Stimulated activated naive CD8-positive, alpha-beta T cell treated with anti-CD3 and anti-CD28 coated beads, Interleukin-15, Interleukin-2, amounts not matched to agents 100 U/mL and 50 U/mL, for 24 hours (primary cell): ENCODE measurements at places on chromosomes 13 and 19.

DNA sequence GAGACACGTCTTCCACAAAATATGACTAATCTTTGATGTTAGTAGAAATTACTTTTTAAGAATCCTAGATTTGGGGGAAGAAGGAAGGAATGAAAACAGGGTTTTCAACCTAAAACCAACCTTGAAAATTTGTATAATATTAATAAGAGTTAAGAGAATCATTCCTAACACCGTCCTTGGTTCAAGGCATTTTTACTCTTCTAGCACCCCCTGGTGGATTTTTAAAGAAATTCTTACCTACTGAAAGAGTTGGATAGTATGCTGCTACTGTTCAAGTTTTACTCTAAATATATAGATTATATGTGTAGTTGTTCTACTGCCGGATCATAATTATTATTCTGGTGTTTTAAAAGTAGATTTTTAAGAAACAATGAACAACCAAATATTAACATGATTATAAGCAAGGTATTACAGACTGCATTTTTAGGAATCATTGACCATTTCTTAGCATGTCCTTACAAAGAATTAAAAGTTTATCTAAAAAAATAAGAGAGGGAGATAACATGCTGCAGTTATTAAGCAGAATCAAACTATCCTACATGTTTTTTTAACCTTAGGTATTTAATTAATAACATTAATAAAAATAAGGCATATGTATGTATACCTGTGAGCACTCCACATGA, 7.4 kb upstream of the SLITRK6 start:
- DNase-seq, result no peak

GRCh38 chr13:92197669-92198068, 799.2 kb downstream of the GPC5 start:
- no peak for DNase-seq

- no peak for DNase-seq
Observed at GRCh38 chr19:17762505-17763229, 11.4 kb downstream of the FCHO1 start.

DNA sequence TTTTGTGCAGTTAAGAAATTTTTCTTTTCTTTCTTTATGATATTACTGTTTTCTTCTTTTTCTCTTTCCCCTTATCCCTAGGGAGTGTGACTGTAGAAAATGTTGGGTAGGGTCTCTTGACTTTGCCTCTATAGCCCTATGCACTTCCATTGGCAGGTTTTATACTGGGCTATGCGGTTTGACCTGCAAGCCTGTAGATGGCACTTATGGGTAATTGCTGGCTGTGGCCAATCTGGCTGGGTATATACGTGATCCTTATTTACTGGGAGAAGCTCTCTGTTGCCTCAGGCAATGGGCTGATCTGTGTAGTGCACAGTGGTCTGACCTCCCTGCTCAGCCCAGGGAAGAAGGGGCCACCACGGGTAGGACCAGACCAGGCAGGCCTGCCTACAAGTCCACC, 78.8 kb downstream of the RAP2A start:
- DNase-seq, result no peak

DNA sequence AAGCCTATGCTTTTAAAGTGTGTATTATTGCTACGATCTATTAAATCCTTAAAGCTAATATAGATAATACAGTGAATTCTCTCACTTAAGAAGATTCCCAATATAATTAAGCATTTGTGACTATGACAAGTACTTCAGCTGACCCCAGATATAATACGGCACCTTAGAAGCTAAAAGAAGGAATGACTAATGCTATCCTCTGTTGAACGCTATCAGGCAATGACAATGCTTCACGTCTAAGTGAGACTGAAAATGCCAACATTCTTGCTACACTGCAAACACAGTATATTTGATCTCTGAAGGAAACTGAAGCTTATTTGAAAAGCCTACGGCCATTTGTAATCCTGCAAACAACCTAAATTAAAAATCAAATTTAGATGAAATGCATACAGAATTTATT, 19.7 kb downstream of the VWA8 start:
- no peak for DNase-seq

- no peak for DNase-seq
Observed at GRCh38 chr13:100633461-100633860, 41.1 kb downstream of the TMTC4 start.

GRCh38 chr13:112776971-112777370, 87.1 kb downstream of the ATP11A start:
- DNase-seq, result no peak

GRCh38 chr13:101838323-101838722, 385.8 kb downstream of the ITGBL1 start:
- DNase-seq, result no peak

DNA sequence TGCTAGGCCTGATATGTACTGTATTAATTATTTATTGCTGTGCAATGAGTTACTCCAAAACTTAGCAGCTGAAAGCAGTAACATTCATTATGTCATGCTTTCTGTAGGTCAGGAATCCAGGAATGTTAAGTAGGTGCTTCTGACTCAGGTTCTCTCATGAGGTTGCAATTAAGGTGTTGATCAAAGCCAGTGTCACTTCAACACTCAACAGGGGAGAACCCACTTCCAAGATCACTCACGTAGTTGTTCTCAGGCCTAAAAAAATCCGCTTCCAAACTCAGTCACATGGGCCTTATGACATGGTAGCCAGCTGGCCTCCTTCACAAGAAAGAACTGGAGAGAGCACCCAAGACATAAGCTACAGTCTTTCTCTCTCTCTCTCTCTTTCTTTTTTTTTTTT, 211.1 kb upstream of the NBEA start:
- no peak for DNase-seq

- no peak for DNase-seq
Observed at GRCh38 chr19:10291554-10292205, 1.9 kb downstream of the ICAM5 start.

DNA sequence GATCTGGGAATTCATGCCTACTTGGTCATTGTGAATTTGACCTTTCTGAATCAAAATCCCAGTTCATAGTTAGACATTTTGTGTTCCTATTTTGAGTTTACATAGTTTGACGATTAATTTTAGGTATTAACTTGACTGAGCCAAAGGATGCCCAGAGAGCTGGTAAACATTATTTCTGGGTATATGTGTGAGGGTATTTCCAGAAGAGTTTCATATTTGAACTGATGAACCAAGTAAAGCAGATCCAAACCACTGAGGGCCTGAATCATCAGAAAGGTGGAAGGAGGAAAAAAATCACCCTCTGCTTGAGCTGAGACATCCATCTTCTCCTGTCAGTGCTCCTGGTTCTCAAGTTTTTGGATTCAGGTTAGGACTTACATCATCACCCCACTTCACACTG, 116.6 kb downstream of the CYSLTR2 start:
- DNase-seq, result no peak

- no peak for DNase-seq
Observed at GRCh38 chr19:5191091-5191490, 149.5 kb downstream of the PTPRS start.

DNA sequence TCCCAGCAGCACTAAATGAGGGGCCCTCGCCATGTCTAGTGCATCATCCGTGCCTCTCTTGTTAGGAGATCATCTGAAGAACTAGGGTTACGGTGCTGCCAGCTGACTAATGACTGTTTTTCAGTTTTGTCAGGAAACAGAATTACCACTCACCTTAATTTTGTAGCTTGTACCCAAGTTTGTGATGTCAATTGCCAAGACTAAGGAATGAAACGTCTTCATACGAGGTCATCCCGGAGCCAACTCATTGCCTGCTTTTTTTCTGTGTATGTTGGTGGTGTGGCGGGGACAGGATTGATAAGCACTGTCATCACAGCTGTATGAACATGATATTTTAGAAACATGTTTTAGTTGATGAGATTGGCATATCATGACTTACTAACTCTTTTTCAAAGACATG, 100.6 kb downstream of the TNFRSF19 start:
- DNase-seq, result no peak

GRCh38 chr13:46382224-46382623, 4.8 kb downstream of the RUBCNL start:
- no peak for DNase-seq

DNA sequence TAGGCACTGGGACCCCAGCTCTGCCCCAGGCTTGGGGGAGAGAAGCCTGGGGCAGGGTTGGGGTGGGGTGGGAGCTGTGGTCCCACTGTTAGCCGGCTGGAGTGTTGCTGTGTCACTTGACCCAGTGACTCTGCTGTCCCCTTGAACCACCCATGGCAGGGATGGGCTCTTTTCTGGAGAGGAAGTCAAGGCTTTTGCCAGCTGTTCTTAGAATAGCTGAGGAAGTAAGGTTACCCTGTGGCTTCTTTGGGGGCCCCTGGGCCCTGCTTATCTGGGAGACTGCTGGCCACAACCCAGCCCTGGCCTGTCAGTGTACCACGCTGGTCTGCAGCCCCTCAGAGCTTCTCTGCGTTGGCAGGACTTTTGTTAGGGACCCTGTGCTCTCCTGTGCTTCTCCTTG, 9.1 kb downstream of the PNPLA6 start:
- no peak for DNase-seq

DNA sequence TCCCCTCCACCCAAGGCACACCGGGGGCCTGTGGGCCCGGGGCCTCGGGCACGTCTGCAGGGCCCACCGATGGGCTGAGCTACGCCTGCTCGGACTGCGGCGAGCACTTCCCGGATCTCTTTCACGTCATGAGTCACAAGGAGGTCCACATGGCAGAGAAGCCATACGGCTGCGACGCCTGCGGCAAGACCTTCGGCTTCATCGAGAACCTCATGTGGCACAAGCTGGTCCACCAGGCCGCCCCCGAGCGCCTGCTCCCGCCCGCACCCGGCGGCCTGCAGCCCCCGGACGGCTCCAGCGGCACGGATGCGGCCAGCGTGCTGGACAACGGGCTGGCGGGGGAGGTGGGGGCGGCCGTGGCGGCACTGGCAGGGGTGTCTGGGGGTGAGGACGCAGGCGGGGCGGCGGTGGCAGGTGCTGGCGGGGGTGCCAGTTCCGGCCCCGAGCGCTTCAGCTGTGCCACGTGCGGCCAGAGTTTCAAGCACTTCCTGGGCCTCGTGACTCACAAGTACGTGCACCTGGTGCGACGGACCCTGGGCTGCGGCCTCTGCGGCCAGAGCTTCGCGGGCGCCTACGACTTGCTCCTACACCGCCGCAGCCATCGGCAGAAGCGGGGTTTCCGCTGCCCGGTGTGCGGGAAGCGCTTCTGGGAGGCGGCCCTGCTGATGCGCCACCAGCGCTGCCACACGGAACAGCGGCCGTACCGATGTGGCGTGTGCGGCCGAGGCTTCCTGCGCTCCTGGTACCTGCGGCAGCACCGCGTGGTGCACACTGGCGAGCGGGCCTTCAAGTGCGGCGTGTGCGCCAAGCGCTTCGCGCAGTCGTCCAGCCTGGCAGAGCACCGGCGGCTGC, 8.6 kb downstream of the ZNF784 start:
- no peak for DNase-seq

- DNase-seq, result no peak
Observed at GRCh38 chr13:26693749-26694463, 66.7 kb downstream of the GPR12 start.

- no peak for DNase-seq
Observed at GRCh38 chr13:73748404-73748803, 385.8 kb downstream of the KLF12 start.

- DNase-seq, result no peak
Observed at GRCh38 chr13:94632226-94632980, 30.7 kb downstream of the GPR180 start.

DNA sequence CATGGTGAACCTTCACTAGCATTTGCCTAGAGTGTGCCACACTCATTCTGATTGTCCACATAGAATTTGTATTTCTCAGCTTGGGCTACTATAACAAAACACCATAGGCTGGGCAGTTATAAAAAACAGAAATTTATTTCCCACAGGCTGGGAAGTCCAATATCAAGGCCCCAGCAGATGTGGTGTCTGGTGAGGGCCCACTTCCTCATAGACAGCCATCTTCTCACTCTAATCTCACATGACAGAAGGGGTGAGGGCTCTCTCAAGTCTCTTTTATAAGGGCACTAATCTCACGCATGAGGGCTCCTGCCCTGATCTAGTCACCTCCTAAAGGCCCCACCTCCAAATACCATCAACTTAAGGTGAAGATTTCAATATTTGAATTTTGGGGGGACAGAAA, 53.6 kb downstream of the LRRC63 start:
- DNase-seq, result no peak

DNA sequence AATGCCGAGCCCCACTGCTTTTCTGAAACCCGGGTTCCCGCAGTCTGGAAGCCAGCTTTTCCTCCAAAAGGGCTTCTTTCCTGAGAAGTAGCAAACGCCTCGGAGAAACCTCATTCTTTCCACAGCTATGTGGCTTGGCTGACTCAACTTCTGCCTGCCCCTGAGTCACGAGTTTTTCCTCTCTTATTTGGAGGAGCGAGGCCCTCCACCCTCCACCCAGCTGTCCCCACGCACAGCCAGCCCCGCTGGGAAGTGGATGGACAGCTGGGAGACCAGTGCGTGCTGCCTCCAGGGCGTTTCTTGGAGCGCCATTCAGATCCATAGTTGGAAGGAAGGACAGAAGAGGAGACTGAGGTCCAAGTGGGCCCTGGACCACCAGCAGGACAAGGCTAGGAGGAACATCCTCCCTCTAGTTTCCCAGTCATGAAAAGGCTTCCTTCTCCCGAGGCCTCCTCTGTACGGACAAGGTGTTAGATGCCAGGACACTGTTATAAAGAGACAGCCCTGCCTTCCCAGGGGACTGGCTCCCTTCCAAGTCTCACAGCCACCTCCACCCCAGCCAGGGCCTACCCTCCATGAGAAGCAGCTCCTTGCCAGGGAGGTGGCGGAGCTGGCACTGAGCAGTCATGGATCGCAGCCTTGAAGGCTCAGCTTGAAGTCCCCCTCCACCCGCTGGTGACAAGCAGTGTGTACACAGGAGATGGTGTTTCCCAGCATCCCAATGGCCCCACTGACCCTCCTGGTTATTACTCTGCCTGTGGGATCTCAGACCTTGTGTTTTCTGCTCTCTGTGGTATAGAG, 2.5 kb upstream of the PLEKHF1 start:
- peak; percentile 62 for DNase-seq

DNA sequence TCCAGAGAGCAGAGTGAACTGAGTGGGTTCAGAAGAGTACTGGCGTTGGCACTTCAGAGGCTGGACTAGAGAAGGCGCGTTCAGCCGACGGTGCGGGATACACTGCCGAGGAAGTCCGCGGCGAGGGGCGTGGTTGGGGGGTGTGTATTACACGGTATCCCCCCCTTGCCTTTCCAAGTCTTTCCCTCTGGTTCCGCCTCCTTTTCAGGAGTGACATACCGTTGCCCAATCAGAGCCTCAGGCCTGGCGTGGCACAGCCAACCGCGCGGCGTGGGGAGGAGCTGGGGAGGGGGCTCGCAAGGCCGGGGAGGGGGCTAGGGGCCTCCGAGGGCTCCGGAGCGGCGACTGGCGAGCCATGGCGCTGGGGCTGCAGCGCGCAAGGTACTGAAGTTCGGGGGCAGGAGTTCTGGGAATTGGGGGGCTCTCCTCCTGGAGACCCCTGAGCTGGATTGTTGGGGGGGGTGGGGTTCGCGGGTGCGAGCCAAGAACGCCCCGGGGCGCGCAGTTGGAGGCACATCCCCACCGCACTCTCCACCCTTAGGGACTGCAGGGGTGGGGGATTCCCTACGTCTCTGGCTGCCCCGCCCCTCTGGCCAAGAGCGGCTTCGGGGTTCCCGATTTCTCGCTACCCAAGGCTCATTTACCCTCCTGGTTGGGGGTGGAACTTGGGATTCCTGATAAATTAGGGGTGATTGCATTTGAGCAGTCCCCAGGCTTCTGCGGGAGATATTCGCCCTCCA, at the start of gene HIF3A:
Gene HIF3A, plus strand, starts transcription at position 321 of the 740 bp plus-strand sequence. Its CDS starts 35 bp downstream, at position 356.
- DNase-seq, result peak; percentile 9

- peak; percentile 66 for DNase-seq
Observed at GRCh38 chr19:3142292-3142670, 6.4 kb downstream of the GNA15 start.
